ENCODE measurements at places on chromosomes 16 and 17.

- DNase-seq: no peak
Measured at GRCh38 chr17:17515934-17516930, 20.0 kb upstream of the RASD1 start.

DNA sequence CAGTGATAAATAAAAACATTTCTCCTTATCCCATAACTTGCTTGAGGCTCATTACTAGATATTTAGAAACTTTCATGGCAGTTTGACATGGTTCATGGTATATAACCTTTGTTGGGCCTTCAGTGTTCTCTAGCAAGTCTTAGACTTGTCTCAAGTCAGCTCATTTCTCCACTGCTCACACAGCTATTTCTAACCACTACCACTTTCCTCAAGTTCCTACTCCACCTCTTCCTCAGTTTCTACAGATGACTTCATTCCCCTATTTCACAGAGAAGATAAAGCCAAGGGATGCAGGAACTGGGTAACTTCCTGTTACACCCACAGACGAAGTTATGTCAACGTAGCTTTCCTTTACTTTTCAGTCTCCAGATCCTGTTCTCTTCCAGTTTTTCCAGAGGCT lies 23.2 kb downstream of the NLK start:
- no peak for DNase-seq

DNA sequence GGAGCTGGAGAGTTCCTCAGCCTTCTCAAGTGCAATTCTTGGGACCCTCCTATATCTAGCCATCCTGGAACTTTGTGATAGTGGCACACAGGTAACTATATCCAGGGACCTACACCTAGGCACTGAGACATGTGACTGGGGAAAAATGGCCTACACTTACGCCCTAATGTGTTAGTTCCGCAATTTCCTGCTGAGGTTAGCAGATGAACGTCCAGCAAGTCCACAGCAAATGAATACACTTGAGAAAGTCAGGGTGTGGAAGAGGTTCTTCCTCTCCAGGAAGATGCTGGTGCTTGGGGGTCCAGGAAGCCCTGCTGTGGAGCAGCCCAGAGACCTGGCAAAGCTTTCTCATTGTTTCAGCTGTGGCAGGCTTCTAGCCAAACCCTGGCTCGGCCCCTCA lies 20.8 kb downstream of the PIK3R5 start:
- no peak for DNase-seq

DNA sequence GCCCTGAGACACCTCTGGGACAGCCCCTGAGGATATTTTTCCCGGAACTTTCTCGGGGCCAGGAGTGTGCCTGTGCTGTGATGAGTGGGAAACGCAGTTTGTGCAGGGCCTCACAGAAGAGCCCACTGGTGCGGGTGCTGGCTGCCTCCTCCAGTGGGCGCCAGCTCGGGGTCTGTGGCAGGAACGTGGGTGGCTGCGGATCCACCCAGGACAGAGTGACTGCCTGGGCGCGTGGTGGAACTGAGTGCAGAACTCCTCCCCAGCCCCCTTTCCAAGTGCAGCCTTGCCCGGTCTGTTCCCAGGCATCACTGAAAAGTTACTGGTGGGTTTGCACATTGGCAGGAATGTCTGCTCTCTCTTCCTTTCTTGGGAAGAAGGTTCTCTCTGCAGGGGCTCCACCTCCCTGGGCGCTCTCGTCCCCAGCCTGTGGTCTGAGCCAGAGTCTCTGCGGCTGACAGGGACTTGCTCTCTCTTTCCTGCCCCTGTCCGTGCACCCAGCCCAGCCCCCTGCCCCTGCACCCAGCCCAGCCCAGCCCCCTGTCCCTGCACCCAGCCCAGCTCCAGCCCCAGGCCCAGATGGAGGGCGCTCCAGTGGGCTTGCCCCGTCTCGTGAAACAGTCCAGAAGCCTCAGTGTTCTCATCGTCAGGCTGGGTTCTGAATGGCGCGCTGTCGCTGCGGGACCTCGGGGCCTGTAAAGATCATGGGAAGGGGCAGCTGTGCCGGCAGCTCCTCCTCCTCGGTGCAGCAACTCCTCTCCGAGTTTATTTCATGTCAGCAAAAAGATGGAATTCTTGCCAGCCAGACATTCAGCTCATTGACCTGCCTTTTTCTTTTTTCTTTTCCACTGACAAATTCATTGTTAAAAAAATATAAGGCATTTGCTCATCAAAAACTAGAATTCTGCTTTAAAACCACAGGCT lies 117.5 kb downstream of the BANP start:
- DNase-seq: no peak

- no peak for DNase-seq
Measured at GRCh38 chr16:70402916-70403659, 35.8 kb downstream of the ST3GAL2 start.

GRCh38 chr17:42525221-42525620 lies 10.8 kb upstream of the NAGLU start:
- DNase-seq: no peak

DNA sequence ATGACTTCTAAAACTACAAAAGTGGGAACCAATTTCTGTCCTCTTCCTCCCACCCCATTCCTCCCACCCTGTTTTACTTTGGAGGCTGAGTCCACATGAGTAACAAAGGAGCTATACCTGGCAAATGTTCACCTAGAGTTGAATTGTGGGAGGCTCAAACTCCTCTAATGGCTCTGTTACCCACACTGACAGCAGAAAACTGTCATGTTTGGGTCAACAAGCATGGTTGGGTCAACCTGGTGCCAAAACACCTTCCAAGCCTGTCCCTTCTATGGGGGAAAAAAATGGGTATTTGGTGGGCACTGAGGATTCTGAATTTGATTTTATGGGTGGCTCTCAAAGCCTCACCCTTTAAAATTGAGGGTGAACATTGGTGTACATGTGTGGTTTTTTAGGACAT lies 12.0 kb upstream of the HOXB13 start:
- no peak for DNase-seq

DNA sequence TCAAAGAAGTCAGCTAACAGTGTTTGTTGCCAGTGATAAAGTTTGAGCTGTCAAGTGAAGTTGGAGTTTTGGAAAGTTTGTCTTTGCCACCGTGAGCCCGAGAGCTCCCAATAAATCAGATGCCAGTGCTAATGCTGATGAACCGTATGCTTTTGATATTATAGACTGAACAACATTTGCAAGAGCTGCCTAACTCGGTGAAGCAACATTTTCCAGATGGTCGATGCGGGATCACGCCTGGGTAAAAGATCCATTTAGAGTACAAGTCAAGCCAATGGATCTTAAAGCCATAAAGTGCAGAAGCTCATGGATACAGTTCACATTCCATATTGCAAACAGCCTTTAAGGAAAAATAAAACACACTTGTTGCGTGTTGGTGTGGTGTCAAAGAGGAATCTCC lies 9.6 kb downstream of the BANP start:
- no peak for DNase-seq

DNA sequence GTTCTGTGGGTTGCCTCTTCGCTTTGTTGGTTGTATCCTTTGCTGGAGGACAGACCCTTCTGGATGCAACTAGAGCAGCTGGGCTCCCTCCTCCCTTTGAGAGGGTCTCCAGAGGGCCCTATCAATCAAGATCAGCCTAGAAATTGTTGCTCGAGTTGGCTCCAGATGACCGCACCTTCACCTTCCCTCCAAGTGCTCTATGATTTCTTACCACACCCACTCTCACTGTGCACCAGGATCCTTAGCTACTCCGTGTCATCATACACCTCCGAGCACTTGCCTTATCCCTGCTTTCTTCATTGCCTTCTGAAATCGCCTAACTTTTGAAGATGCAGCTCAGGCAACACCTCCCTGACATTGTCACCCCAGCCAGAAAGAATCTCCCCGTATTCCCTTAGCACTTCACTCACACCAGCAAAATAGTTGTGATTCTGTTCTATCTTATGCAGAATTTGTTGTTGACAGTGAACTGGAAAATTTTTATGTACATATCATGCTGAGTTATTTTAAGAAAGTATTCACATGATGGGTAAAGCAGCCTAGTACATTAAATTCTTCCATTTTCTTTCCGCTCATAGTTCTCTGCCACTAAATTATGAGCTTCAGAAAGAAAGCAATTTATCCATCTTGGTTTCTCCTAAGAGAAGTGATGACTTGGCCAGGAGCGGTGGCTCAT lies 52.9 kb downstream of the ABAT start:
- no peak for DNase-seq

DNA sequence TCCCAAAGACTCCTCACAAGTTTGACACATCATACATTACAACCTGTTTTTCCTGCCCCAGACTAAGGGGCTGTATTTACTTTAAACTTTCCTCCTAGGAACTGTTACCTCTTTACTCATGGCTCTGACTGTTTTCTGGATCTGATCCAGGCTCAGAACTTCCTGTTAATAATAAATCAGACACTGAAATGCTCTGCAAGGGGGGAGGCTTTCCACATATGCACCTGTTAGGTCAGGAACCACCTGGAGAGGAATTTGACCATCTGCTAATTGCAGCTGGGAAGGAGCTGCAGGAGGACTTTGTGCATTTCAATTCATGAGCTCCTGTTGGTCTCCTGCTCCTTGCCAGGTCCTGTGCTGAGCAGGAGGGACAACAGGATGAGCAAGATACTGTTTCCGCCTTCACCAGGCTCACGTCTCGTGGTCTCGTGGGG lies 476.9 kb upstream of the CDH5 start:
- DNase-seq: no peak

GRCh38 chr17:47243737-47244598 lies 9.7 kb upstream of the ITGB3 start:
- DNase-seq: no peak

DNA sequence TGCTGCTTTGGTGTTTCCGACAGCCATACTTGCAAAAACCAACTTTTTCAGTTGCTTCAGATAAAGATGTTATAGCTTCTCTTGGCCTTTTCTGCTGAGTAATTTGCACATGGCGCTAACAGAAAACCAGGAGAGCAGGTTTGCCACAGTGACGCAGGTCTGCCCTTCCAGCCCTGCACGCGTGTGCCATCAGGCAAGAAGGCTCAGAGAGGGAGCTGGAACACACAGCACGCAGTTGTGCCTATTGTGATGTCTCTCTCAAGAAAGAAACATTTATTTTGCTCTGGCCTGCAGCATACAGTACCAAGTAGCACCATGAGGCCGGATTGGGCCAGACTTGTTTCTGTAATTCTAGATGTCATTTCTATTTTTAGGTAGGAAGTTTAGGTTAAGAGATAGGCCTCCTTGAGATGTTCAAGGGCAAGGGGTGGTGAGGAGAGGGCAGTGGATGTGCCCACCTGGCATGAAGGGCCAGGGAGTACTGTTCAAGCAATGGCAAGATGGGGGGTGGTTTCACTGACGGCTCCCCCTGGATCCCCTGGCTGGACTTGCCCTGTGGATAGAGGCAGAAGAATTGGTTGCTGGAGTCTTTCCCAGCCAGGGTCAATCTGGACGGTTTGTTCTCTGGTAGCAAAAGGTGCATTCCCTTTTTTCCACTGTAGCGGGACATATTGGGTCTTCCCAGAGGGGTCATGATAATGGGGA lies 1.9 kb downstream of the CBX2 start:
- DNase-seq: no peak

DNA sequence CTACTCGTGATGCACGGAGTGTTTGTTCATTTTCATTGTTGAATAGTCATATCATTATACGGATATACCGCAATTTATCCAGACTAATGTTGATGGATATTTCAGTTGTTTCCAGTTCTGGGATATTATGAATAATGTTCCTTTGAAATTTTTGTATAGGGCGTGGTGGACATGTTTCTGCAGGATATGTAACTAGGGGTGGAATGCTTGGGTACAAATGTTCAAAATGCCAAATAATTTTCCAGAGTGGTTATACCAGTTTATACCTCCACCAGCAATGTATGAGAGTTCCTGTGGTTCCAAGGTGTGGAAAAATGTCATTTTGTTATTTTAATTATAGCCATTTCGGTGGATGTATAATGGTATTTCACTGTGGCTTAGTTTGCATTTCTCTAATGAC lies 53.6 kb downstream of the NUP88 start:
- no peak for DNase-seq

GRCh38 chr17:59427425-59427921 lies 96.0 kb downstream of the YPEL2 start:
- DNase-seq: peak; percentile 33

DNA sequence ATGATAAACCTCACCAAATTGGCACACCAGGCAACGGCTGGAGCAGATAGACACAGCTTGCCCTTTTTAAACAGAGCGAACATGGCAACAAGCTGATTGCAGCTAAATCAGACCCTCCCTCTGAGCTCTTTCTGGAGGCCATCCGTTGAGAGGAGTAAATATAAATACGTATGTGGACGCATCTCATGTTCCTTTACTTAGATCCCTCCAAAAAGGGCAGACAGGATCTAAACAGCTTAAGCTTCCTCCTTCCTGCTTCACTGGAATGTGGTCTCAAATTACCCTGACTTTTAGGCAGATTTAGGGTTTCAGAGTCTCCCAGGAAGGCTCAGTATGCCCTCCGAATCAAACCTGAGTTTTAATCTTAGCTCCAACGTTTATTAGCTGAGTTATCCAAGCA lies 204.7 kb upstream of the GOT2 start:
- DNase-seq: no peak

GRCh38 chr17:72609501-72609900 lies 483.0 kb downstream of the SLC39A11 start:
- DNase-seq: no peak

DNA sequence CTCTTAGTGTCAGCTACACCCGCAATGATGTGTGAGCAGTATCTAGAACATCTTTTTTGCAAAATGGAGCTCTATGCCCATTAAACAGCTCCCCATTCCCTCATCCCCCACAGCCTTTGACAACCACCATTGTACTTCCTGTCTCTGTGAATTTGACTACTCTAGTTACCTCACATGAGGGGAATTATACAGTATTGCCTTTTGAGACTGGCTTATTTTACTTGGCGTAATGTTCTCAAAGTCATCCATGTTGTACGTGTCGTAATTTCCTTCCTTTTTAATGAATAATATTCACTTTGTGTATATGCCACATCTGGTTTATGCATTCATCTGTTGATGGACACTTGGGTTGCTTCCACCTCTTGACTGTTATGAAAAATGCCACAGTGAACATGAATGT lies 23.2 kb upstream of the CCL22 start:
- no peak for DNase-seq

GRCh38 chr17:71339206-71339605 lies 781.6 kb upstream of the SOX9 start:
- no peak for DNase-seq

GRCh38 chr17:30344283-30345088 lies 10.6 kb upstream of the TMIGD1 start:
- no peak for DNase-seq

DNA sequence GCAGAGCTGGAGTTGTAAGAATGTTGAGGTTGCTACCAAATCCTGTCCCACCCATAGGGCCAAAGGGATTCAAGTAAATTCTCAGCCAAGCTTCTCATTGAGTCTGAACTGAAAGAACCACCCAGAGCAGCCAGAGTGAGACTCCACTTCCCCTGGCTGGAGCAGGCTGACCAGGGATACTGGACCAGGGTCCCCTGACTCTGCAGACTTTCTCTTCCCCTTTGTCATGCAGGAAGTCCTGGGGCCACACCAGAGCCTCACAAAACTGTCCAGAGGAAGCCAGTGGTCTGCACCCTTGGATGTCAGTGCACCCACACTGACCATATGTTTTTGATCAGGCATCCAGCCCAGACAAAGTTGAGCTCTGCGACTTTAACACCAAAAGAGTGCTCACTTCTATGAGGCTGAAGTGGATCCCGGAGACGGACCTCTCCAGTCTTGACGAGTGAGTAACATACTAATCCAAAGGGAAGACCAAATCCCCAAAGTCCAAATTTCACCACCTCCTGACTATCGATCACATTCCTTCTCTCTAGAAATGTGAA lies 4.1 kb downstream of the NXN start:
- no peak for DNase-seq

- DNase-seq: no peak
Measured at GRCh38 chr16:4381072-4381934, 9.7 kb downstream of the VASN start.

Data from stimulated activated CD4-positive, alpha-beta T cell treated with anti-CD3 and anti-CD28 coated beads, Interleukin-12 subunit alpha, Interleukin-12 subunit beta, amount 100 ng/mL, for 4 hours (primary cell).